ENCODE measurements at places on chromosomes 1 and 21.

DNA sequence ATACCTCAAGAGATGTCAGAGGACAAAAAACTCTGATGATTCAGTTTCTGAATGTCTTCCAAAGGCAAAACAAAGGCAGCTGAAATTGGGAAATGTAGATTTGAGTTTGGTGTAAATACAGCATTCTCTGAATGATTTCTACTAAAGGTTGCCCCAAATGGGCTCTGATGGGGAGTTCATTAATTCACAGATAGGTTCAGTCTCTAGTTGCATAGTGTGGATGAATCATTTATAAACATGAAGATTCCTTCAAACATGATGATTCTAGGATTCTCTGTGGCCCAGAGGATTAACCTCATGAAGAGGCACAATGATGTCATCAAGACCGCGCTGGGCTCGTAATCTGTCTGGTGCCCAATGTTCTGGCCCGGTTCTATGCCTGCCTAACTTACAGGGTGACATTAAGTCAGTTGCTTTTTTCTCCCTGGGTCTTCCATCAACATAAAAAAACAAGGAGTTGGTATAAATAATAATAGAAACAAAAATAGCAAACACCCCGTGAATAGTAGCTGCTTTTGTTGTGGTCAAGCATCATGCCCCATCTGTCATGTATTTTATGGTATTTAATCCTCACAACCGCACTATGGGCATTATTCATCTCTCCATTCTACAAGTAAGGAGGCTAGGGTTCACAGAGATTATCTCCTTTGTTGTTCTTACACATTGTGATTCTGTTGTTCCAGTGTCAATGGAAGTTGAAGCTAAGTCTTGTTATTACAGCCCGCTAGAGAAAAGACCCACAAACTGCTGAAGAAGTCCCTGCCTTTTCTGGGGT lies 509.6 kb upstream of the USP24 start:
- no peak for DNase-seq

DNA sequence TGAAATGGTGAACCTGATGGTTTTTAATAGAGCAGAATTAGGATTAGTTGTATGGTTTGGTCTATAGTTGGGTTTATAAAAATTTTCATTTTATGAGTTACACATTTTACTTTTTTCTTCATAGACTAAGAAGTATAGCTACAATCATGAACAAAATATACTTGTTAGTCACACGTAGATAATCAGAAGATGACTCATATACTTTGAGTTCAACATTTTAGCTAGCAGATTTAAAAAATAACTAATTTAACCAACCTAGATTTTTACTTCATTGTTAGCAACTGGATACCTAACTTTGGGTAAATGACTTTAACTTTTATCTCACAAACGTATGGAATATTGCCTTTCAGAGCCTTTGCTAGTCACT lies 27.9 kb downstream of the MORC3 start:
- DNase-seq = no peak

DNA sequence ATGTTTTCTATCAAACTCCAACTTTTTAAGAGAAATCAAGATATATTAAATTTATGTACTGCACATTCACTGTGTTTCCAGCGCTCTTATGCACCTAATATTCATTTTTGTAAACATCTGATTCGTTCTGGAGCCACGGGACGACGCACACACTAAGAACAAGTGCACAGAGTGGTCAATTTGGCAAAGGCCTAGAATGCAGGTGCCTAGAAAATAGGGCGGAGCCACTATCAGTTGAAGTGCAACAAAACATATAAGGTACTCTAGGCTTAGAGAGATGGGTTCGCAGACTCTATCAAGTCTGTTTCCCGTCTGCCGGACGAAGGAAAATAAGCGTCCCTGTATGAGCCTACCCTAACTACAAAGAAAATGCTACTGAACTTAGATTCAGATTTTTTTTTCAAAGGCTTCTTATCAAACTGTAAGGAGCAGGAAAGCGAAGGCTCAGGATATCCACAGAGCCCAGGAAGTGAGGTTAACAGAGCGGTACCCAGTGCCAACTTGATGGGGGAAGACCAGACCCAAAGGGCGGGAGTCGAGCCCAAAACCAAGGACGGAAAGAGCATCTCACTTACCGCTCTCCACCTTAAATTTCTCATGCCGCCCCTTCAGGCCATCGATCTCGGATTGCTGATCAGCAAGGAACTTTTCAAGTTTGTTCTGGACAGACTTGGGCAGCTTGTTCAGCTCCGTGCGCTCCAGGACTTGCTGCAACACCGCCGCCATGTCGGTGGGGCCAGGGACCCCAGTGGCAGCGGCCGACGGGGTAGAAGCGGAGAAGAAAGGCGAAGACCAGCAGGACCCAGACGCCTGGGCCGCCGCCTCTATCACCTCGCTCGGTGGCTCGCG lies 526 bp downstream of the TPR start:
- DNase-seq = peak; percentile 20

- no peak for DNase-seq
Observed at GRCh38 chr1:167502719-167503462, 15.4 kb downstream of the CD247 start.

GRCh38 chr1:26541816-26542711 lies 12.5 kb downstream of the RPS6KA1 start:
- DNase-seq = peak; percentile 41

- DNase-seq = no peak
Observed at GRCh38 chr1:23529146-23530086, 1.6 kb downstream of the E2F2 start.

Data from activated CD4-positive, CD25-positive, alpha-beta regulatory T cell treated with anti-CD3 and anti-CD28 coated beads, Interleukin-2, amount 50 U/mL, for 16 hours (primary cell).